ENCODE measurements at places on chromosomes 16 and 17. TPM values are rescaled to one million over a fixed set of nuclear protein-coding genes. Genes with fewer than 3 reads are reported as not detected.

The CES4A gene
- total RNA-seq = 9.3 TPM

The MARVELD3 gene
- total RNA-seq = 12.0 TPM

The PRSS36 gene
- 4.8 TPM for total RNA-seq

The PPY gene
- not detected for total RNA-seq

The KIF19 gene
- total RNA-seq = 1.5 TPM

The OSGIN1 gene
- total RNA-seq = 9.4 TPM

The FBXL16 gene
- total RNA-seq = 0.50 TPM

The SLC35G6 gene
- not detected for total RNA-seq

The COPZ2 gene
- 25.9 TPM for total RNA-seq

The AOC2 gene
- total RNA-seq = 2.1 TPM

The ZNF750 gene
- total RNA-seq = 3.4 TPM

The NDUFB10 gene
- total RNA-seq = 102 TPM

The KCNG4 gene
- not detected for total RNA-seq

The PLA2G10 gene
- 3.7 TPM for total RNA-seq

The SRCIN1 gene
- 2.8 TPM for total RNA-seq

The CLEC3A gene
- total RNA-seq = not detected

The IL34 gene
- total RNA-seq = 2.1 TPM

The TRPV2 gene
- 97.7 TPM for total RNA-seq

The MT3 gene
- total RNA-seq = not detected

The CBFA2T3 gene
- total RNA-seq = 10.4 TPM

The CCL7 gene
- total RNA-seq = 0.96 TPM

The ACE gene
- total RNA-seq = 68.9 TPM

The DNAH3 gene
- not detected for total RNA-seq

The OR3A3 gene
- total RNA-seq = not detected

The C16orf96 gene
- total RNA-seq = 0.17 TPM

The TBC1D3 gene
- total RNA-seq = not detected

The GNGT2 gene
- 4.8 TPM for total RNA-seq

The ZNF267 gene
- 14.1 TPM for total RNA-seq

The TBC1D28 gene
- not detected for total RNA-seq

The GNG13 gene
- total RNA-seq = not detected

The CACNG4 gene
- 6.0 TPM for total RNA-seq

The SLC52A1 gene
- total RNA-seq = 0.73 TPM

The TMIGD1 gene
- total RNA-seq = not detected

The ALOX12B gene
- 0.32 TPM for total RNA-seq

The CEMP1 gene
- total RNA-seq = 0.45 TPM

The SPIRE2 gene
- 9.1 TPM for total RNA-seq

The HLF gene
- 4.4 TPM for total RNA-seq

The STARD3 gene
- 66.1 TPM for total RNA-seq

The PEX12 gene
- 5.9 TPM for total RNA-seq

The TP53TG3C gene
- total RNA-seq = not detected

The SPEM1 gene
- total RNA-seq = not detected

The PHOSPHO1 gene
- 1.0 TPM for total RNA-seq

The PRCD gene
- total RNA-seq = 1.3 TPM

The TCAP gene
- 2.0 TPM for total RNA-seq

The UBE2Z gene
- total RNA-seq = 65.8 TPM

The CORO6 gene
- 3.8 TPM for total RNA-seq

The SEZ6L2 gene
- 30.2 TPM for total RNA-seq

The KRTAP4-6 gene
- not detected for total RNA-seq

The C16orf92 gene
- total RNA-seq = not detected

The KRT40 gene
- total RNA-seq = not detected

The C16orf46 gene
- 0.63 TPM for total RNA-seq

The GCGR gene
- total RNA-seq = 0.13 TPM

The ASB16 gene
- total RNA-seq = not detected

The TSPOAP1 gene
- 10.2 TPM for total RNA-seq

The SLC5A10 gene
- not detected for total RNA-seq

The TPSD1 gene
- not detected for total RNA-seq

The LHX1 gene
- not detected for total RNA-seq

The EFCAB5 gene
- total RNA-seq = 0.52 TPM

All from left lung (tissue), 14 donors.